ENCODE measurements at places on chromosomes 1 and 21.

DNA sequence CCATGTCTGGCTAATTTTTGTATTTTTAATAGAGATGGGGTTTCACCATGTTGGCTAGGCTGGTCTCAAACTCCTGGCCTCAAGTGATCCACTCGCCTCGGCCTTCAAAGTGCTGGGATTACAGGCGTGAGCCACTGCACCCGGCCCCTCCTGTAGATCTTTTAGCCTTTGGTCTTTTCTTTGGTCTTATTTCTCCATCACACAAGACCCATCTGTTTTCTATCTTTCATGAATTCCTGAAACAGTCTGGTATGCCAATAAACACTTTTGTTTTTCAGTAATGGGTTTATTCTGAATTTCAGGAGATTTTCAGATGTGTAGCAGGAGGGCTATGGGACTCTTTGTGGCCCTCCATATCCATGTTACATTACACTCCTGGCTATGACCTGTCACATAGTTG, 23.2 kb downstream of the ERRFI1 start:
- no peak for DNase-seq

DNA sequence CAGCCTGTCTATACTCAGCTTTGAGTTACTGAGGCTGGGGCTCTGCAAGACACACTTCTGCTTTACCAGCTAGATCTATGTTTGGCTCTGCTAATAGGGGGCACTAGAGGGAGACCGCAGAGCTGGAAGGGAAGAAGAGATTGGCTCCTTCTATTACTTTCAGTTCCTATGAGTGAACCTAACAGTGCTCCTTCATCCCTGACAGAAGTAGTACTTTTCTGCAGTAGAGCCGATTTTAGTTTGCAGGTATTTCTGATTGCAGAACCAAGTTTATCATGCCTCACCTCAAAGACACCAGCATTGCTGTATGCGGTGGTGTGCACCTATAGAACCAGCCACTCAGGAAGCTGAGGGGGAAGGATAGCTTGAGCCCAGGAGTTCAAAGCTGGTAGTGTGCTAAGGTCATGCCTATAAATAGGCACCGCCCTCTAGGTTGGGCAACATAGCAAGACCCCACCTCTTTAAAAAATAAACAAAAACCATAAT, 5.7 kb upstream of the ZDHHC18 start:
- DNase-seq, result no peak

DNA sequence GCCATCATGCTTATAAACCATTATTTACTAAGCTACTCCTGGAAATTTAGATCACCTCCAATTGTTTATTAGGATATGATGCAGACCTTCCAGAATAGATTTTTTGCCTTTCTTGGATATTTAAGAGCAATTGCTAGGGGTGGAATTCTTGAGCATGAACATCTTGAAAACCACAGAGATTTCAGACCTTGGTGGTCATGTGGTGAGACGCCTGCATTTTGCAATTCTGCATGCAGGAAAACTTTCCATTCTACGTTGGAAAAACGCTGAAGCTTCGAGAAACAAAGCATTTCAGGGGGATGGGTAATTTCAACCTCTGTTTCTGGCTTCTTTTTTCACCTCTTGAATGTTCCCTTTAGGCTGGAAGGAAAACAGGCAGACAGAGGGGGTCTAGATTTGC, 596.3 kb downstream of the KIF26B start:
- peak; percentile 71 for DNase-seq

DNA sequence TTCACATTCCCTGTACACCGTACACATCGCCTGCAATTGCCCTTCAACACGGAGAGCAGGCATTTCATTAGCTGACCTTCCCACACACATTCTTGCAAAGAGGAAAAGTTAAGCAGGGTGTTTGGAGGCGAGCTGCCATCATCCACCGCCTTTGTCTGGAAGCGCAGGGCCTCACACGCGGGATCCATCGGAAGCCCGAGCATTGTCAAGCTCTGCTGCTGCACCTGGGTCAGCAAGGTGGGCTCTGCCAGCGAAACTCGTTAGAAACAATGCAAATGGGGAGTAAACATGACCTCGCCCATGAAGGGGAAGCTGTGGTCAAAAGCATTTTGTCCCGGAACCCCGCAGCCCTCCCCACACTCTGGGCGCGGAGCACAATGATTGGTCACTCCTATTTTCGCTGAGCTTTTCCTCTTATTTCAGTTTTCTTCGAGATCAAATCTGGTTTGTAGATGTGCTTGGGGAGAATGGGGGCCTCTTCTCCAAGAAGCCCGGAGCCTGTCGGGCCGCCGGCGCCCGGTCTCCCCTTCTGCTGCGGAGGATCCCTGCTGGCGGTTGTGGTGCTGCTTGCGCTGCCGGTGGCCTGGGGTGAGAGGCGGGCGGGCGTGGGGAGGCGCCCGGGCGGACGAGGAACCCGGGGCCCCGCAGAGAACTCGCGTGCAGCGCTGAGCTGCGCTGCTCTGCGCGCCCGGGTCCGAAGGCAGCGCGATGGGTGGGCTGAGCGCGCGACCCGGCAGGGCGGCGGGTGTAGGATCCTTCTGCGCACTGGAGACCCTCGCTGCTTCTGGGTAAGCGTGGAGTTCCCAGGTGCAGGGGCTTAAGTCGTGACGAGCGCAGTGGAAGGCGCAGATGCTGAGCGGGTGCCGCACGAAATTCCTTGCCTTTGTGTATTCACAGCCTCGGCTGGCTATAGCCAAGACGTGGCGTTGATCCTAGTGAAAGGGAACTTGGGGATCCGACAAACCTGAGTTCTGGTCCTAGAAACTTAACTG, at the start of gene CR1:
TSS of gene CR1 (plus strand) at position 357 of the 992 bp plus-strand sequence. CDS start at position 468, 111 bp downstream.
- DNase-seq, result peak; percentile 3

- DNase-seq, result no peak
Observed at GRCh38 chr1:226121049-226121586, 58.6 kb downstream of the H3-3A start.

GRCh38 chr1:212433577-212434462, 1.1 kb downstream of the NENF start:
- DNase-seq, result peak; percentile 10

GRCh38 chr1:240234485-240235210, 143.0 kb downstream of the FMN2 start:
- peak; percentile 75 for DNase-seq

GRCh38 chr1:7420470-7421100, 350.5 kb upstream of the VAMP3 start:
- no peak for DNase-seq

DNA sequence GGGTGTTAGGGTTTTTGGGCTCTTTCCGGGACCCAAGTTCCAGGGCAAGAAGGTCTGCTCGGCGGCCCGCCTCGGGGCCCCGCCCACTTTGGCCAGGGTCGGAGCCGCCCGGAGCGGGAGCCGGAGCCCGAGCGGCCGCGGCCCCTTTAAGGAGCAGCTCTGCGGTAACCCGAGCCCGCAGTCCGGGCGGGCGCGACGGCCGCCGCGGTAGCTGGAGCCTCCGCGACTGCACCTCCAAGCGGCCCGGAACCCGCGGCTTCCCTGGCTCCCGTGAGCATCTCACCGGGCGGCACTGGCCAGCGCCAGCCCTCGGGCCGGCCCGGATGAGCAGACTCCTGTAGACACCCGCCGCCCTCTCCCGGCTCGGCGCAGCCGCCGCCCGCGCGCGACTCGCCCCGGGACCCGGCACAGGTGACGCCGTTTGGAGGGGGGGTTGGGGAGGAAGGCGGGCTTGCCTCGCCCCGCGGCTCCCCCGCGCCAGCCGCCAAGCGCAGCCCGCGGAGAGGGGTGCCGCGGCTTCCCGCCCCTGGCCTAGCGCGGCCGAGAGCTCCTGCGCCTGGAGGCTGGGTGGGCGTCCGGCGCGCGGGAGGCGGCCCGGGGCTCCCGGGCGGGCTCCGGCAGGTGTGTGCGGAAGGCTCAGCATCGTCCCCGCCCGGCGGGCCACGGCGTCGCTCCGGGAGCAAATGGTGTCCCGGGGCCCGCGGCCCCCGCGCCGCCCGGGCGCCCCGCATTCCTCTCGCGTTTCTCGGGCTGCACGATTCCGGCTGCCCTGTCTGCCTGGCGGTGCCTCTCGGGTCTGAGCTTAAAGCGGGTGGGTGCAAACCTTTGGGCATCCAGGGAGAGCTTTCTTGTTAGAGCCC, at the start of gene TLCD4:
TSS of gene TLCD4 (plus strand) at position 149 of the 860 bp plus-strand sequence. CDS start 26,547 bp downstream, outside the sequence.
- peak; percentile 48 for DNase-seq

- DNase-seq, result peak; percentile 15
Observed at GRCh38 chr1:63779338-63780211, 5.8 kb downstream of the ROR1 start.

DNA sequence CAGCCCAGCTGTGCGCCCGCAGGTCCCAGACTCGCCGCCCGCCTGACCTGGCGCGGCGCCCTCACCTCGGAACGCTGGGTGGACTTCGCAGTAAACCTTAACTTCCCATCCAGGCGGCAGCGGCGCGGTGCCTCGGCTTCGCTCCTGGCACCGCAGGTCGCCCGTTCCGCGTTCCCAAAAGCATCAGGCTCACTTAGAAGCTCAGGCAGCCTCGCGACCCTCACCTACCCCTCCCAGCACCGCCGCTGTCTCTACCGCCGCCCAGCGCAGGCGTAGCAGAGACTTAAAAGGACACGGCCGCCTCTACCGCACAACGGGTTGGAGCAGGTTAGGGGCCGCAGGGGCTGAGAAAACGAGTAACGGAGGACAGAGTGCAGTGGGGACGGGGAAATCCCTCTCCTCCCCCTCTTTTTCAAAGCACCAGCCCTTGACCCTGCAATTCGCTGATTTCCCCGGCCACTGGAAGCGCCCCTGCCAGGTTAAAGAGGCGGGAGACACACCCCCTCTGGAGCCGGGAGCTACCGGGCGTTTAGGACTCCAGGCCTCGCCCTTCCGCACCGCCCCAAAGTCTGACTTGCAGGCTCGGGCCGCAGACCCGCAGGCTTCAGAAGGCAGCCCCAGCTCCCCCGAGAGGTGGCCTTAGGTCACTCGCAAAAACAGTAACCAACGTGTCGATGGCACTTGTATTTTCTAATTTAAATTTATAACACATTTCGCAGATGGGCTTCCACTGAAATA, 328.5 kb downstream of the FAM72C start:
- no peak for DNase-seq

GRCh38 chr1:94993931-94994645, 67.2 kb upstream of the CNN3 start:
- no peak for DNase-seq

DNA sequence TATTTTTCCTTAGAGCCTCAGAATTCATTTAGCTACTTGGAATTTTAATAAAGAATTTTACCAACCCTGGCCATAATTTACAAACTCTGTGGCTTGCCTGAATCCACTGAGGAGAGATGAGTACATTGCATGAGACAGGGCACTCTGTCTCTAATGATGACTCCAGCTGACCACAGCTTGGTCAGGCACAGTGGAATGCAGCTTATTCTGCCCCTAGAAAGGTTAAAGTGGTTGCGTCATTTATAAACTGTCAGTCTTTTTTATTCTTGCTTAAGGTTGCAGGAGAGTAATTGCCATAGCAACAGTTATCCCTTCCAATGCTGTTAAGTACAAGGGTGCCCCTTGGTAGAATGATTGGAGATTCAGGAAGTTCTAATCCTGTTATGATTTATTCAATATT, 28.3 kb downstream of the PDE4B start:
- DNase-seq, result peak; percentile 94

DNA sequence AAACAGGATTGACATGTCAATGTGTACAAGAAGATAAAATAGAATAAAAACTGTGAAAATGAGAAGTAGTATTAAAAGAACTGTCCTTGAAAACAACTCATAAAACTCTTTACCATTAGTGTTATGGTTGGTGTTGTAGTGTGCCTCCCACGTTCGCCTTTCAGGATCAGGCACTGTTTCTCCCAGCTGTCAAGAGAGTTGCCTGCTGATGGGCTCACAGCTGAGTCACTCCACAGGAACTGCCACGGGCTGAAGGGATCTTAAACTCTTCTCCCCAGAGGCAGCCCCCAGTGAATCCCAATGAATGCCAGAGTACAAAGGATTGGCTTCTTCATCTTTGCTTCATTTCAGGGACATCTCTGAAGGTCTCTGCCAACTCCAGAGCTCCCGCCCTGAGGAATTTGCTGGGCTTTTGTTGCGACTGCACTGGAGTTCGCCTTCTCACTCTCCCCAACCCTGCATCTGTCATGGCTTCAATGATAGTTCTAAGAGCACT, 119.6 kb downstream of the ADGRL2 start:
- peak; percentile 20 for DNase-seq

- DNase-seq, result no peak
Observed at GRCh38 chr1:9797049-9797448, 26.7 kb downstream of the CLSTN1 start.

GRCh38 chr1:226679853-226680516, 59.1 kb downstream of the ITPKB start:
- DNase-seq, result peak; percentile 80

- DNase-seq, result peak; percentile 58
Observed at GRCh38 chr1:153597206-153597605, 15.7 kb downstream of the S100A16 start.

GRCh38 chr1:75615613-75616435, 4.9 kb upstream of the SLC44A5 start:
- peak; percentile 58 for DNase-seq

DNA sequence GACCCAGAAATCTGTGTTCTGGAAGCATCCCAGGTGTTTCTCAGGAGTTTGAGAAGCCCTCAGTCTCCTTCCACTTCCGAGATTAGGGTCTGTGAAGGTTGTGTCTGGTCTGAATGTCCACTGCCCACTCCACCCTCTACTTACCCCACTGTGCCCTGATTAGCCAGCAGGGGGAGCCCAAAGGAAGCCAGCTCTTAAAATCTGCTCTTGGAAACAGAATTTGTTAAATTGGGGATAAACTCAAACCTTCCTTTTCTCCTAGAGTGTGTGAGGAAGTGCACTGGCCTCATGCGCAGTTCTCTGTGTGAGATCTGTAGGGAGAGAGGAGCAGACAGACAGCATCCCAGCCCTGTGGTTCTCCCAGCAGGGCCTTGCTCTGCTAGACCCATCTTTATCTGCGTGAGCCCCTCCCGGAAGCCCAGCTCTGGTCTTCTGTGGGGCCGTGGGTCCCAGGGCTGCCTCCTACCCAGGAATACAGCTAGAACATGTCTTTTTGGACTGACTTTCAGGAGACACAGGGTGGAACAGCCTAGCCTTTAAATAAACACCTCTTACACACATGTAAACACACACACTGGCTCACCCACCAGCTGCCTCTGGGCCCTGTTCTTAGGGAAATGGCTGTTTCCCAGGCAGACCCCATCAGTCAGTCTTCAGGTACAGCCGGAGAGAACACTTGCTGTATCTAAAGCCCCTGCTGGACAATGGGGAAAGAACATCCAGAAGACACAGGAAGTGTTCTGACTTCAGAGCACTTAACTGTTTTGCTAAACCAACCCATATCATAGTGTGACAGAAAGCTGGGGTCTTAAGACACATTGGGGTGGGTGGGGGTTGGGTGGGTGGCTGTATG, 52.2 kb downstream of the SMYD2 start:
- DNase-seq, result peak; percentile 76

- no peak for DNase-seq
Observed at GRCh38 chr1:116279715-116280114, 93.3 kb upstream of the ATP1A1 start.

GRCh38 chr21:44903050-44903685, 17.5 kb downstream of the ITGB2 start:
- no peak for DNase-seq

GRCh38 chr1:169031566-169032224, 74.8 kb upstream of the ATP1B1 start:
- DNase-seq, result no peak

DNA sequence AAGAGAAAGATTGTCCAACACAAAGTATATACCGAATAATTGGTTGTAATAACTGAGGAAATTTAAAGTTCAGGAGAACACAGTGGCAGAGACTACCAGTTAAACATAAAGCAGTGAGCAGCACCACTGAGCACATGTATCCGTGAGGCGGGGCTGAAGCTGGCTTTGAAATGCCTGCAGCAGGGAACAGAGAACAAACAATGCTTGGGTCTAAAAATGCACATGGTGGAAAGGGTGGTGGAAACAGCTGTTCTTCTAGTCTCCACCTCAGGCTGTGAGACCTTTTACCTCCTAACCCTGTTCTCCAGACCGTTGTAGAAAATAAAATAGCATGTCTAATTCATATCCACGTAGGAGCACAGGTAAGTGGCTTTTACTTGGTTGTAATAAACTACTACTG, 7.7 kb upstream of the GNG4 start:
- DNase-seq, result no peak
